ENCODE measurements at places on chromosomes 3 and 15. TPM values are rescaled to one million over a fixed set of nuclear protein-coding genes. Genes with fewer than 3 reads are reported as not detected.

DNAJA4 gene
- 10.5 TPM for total RNA-seq

EPHB1 gene
- total RNA-seq = 1.00 TPM

TTC14 gene
- 9.6 TPM for total RNA-seq

DNA sequence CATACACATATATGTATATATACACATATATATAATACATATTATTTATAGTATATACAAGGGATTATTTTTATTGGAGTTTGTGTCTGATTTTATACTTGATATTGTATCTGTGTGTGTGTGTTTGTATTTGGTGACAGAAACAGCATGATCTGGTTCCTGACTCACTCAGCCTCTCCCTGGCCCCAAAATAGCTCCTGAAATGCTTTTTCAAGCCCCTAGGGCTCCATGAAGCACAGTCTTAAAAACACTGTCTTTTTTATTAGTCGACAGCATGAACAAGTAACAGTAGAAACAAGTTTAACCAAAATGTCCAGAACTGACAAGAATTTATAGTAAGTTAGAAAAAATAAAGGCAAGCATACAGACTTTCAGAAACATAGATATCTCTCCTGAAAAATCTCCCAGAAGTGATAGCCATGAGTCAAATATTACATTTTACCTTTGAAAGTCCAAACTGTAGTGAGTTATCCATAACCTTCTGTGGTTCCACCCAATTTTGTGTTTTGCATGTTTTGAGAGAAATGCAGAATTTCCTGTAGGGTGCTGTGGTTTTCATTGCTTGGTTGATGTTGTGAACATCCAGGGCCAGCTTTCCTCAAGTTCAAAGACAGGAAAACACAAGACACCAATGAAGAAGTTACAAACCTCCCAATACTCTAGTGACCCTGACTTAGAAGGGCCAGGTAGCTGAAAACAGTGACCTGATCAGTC is 98.5 kb upstream of the CCDC80 start:
- no peak for DNase-seq
